ENCODE measurements at places on chromosomes 1 and 21.

GRCh38 chr1:94527447-94528031, 14.0 kb downstream of the F3 start:
- no peak for DNase-seq

- DNase-seq = no peak
Measured at GRCh38 chr1:52235646-52236045, 93.8 kb downstream of the ZFYVE9 start.

GRCh38 chr1:84247425-84248220, 53.9 kb upstream of the SAMD13 start:
- no peak for DNase-seq

DNA sequence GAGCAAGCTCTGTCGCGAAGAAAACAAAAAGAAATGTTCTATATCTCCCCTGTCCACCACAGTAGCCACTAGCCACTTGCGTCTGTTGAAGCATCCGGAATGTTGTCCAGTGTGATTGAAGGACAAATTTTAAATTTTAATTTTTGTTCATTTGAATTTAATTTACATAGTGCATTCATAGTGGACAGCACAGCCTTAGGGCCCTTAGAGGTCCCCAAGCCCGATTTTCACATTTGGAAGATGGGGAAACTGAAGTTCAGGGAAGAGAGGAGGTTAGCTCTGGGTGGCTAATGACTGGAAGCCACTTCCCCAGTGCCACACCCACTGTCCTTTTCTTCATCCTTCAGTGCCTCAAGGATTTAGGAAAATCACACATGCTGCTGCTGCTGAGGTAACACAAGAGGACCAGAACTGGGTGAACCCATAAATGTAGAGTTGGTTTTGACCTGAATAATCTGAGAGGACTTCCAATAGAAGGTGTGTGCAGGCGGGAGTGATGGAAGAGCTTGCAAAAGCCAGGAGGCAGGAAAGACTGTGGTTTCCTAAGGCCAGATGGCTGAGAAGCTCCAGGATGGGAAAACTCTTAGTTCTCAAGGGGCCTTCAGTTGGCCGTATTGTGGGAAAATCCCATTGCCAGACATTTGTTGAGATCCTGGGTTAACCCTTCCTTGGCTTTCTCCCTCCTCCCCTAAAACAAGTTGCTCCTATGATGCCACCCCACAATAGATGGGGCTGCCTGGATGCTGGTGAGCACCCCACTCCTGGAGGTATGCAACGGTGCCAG, 49.5 kb downstream of the TRIM11 start:
- no peak for DNase-seq

DNA sequence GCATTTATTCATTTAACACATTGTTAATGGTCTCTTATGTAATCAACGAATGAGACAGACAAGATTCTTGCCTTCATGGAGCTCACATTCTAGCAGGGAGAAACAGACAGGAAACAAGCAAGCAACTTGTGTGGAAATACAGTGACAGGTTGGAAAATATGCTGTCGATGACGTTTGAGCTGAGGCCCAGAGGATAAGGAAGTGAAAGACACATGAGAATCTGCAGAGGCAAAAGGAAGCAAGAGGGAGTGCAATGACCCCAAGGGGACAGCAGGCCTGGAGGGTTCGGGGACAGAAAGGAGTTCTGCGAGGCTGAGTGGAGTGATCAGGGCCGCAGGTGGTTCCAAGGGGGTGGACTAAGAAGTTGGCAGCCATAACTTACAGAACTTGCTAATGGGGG, 60.6 kb upstream of the AKT3 start:
- DNase-seq = no peak

- no peak for DNase-seq
Measured at GRCh38 chr21:46320331-46320801, 3.3 kb downstream of the C21orf58 start.

DNA sequence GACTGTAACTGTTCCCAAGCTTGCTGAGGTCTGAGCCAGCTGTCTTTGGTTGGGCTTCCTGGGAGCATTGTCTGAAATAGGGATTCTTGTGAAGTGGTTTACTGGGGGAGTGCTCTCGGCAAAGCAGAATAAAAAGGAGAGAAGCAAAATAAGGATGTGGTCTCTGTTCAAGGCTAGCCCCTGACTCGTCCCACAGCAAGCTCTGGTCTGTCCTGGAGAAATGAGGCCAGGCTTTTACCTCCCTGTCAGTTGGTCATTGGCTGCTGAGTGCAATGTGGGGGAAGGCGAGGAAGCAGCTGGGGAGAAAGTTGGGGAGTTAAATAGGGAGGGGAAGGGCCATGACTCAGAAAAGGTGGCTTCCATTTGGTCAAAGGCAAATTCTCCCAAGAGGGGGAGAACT, 303.9 kb upstream of the DUSP10 start:
- DNase-seq = no peak

DNA sequence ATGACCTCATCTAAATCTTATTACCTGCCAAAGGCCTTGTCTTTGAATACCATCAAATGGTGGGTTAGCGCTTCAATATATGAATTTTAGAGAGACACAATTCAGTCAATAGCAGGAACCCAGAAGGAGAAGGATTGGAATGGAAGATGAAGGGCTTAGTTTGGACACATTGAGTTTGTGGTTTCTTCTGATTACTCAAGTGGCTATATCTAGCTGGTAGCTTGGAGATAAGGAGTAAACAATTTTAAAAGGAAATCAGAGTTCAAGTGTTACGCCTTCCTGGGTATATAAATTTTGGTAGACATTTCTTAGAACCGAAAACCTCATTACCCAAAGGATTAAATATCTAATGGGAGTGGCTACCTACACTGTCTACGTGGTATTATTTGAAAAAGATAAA, 80.2 kb downstream of the RGS2 start:
- DNase-seq = no peak

- no peak for DNase-seq
Measured at GRCh38 chr1:145828367-145829026, 4.5 kb downstream of the POLR3C start.

DNA sequence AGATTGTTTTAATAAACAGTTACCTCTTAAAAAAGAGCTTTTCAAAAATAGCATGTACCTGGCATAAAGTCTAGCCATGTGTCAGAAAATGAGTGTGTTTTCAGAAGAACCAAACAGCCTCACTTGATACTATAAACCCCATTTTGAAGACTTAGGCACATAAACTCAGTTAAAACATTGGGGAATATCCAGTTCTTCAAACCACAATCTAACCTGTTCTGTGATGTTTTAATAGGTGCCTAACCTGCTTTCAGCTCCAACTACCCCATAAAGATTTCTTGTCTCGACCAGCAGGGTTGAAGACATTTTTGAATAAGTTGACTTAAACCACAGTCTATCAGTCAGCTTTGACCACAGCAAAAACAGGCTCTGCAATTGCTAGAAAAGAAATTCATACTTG, 41.3 kb downstream of the NRDC start:
- no peak for DNase-seq

DNA sequence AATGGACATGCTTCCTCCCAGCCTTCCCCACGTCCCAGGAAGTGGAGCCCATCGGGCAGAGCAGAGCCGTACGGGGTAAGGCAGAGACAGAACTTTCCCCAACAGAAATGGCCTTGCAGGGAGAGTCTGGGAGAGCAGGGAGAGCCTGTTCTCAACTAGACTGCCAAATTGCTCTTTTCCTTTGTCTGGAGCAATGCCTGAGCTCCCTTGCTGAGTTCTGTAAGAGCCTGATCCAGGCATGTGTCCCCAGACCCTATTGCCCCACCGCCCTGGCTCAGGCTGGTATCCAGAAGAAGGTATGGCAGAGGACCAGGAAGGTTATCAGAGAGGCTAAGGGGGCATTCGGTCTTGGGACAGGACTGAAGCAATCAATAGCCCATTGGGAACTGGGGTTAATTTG, 79.9 kb downstream of the TMEM53 start:
- no peak for DNase-seq

DNA sequence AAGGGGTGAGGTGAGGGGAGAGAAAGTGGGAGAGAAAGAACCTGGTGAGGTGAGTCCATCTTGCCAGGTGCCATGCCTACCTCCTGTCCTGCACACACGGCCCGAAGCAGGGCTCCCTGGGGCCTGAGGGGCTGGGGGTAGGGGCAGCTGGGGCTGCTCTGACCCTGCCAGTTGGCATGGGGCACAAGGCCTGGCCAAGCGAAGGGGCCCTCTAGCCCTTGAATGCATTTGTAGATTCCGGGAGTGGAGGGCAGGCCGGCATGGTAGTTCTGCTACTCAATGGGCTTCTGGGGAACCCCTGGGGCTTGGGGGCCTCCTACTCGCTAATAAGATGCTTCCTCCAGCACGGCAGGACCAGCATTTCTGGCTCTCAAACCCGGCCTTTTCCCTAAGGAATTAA, 3.6 kb upstream of the PRDM16 start:
- DNase-seq = no peak

- DNase-seq = no peak
Measured at GRCh38 chr1:156703741-156704140, 1.6 kb downstream of the CRABP2 start.

GRCh38 chr21:46323227-46323709, 402 bp downstream of the C21orf58 start:
- no peak for DNase-seq

GRCh38 chr1:30525631-30525970, 197.8 kb downstream of the MATN1 start:
- no peak for DNase-seq

DNA sequence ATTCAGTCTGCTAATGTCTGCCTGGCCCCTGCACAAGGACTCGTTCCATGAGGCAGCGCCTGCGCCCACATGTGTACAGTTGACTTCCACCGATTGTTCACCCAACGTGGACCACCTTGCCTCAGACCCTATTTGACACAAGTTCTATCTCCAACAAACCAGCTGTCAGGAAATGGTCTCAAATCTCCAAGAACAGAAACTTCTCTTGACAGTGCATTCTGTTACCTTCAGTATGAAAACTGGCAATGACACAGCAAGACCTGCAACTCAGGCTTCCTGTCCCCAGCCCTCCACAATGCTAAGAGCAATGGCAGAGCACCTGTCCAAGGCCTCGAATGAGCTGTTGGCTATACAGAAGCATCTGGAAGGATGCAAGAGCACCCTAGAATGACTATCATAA, 102.3 kb upstream of the CLDN14 start:
- DNase-seq = no peak

- no peak for DNase-seq
Measured at GRCh38 chr1:185152187-185152767, 4.5 kb downstream of the TRMT1L start.

DNA sequence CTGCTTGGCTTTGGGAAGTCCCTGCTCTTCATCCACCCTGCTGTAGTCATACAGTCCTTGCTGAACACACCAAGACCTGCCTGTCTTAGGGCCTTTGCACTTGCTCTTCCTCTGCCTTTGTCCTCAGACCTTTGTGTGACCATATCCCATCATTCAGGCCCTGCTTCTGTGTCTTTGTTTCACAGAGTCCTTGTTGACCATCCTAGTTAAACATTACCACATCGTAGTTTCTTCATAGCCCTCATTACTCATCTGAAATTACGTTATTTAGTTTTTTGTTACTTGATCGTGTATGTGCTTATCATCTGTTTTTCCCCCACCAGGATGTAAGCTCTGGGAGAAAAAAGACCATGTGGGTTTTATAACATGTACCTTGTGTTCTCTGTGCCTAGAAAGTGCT, 18.3 kb upstream of the SPRR5 start:
- no peak for DNase-seq

- DNase-seq = no peak
Measured at GRCh38 chr1:113074237-113074636, 1.2 kb downstream of the LRIG2 start.

GRCh38 chr21:46115441-46116188, 17.7 kb downstream of the COL6A2 start:
- DNase-seq = no peak

DNA sequence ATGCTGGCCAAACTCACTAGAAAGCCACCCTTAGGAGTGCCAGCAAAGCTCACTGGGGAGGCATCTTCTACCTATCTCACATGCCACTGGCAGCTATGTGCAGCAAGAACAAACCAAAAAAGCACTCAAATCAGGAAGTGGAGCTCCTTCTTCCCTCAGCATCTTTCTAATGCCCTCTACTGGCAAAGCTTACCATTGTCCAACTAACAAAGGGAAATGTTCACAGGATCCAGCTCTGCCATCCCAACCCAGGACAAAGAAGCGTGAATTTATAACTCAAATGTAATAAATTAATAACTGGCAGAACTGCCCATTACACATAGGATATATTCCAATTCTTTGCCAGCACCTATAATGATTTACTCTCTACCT, 38.9 kb downstream of the LEPR start:
- no peak for DNase-seq

GRCh38 chr1:206482611-206483010, 12.3 kb downstream of the IKBKE start:
- DNase-seq = no peak

- no peak for DNase-seq
Measured at GRCh38 chr21:26798856-26799751, 46.1 kb downstream of the ADAMTS1 start.

DNA sequence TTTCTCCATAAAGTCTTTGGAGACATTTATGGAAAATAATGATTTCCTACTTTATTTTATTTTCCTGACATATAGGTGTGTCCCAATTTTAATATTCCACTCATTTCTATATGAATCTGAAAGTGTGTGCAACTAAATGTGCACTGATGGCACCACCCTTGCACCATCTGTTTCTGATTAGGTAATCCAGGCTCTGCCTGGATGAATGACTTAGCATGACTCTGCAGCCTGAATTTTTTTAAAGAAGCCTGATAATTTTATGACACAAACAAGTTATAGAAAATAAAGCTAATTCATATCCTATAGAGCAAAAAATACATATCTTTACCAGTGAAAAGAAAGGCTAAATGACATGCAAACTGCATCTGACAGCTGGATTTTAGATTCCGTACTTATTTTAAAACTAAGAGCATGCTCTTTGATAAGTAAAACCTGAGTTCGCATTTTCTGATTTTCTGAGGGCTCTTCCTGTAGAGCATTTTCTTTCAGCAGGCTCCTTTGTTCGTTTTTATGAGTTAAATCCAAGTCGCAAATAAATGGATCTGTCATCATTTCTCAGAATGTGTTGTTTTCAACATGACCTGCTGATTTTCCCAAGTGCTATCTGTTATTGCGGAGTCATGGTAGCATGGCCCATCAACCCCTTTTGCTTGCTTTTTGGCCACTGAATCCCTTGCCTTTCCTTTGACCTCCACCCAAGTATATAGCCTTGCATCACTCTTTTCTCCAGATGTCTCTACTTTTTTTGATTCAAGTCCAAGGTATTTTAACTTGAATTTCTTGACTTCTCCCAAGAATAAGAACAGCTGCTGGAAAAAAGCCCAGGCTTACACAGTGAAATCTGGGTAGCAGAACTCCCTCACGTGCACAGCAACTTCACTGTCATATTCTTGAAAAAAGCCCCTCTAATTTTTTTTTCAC, 52.8 kb upstream of the LYPLAL1 start:
- no peak for DNase-seq

GRCh38 chr1:29900104-29900679, 663.9 kb downstream of the PTPRU start:
- DNase-seq = no peak

GRCh38 chr21:36099000-36099399, 29.2 kb downstream of the CBR1 start:
- no peak for DNase-seq

GRCh38 chr1:8862528-8862927, 16.0 kb downstream of the ENO1 start:
- no peak for DNase-seq

- DNase-seq = no peak
Measured at GRCh38 chr1:28449904-28450303, 55.9 kb upstream of the RCC1 start.

GRCh38 chr1:208934933-208935332, 648.6 kb upstream of the CAMK1G start:
- no peak for DNase-seq

Data from amygdala (tissue), 56 donors.